ENCODE measurements at places on chromosomes 4 and X.

GRCh38 chrX:20442597-20442996 is 175.9 kb upstream of the RPS6KA3 start:
- DNase-seq: peak; percentile 72

DNA sequence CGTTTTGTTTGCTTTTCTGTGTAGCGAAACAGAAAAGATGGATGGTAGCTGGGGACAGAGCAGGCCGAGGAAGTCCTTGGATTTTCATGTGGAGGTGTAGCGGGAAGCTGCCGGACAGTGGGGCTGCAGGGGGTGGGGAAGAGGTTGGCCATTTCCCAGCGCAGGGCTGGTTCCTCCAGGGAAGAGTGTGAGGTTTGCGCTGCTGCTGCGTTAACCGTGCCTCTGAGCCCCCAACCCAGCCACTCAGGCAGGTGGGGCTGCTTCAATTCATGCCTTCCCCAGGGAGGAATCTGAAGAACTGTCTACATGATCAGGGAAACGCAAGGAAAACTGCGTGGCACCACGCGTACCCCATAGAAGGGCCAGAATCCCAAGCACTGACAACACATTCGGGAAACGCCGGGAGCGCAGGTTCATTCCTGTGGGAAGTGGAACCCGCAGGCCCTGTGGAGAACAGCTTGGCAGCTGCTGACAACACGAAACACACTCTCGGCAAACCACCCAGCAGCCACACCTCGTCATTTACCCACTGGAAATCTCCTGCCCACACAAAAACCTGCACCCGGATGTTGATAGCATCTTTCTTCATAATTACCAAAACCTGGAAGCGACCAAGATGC is 57.7 kb downstream of the PCGF3 start:
- no peak for DNase-seq

DNA sequence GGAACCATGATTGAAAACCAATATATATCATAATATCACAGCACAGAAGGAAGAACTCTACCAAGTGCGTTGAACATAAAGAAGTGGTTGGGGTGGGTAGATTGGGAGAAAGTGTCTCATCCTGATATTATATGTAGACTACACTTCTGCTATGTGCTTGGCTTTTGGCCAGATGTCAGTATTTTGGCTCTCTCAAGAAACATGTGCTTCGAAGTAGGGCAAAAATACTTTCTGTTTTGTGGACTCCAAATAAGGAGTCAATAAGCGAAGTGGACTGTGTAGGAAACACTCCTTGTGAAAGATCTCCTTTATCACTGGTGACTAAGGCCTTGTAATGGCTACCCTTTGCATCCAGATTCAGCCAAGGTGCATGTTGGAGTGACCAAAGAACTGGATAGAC is 7.8 kb upstream of the HPSE start:
- no peak for DNase-seq

GRCh38 chr4:21522296-21522695 is 426.3 kb downstream of the KCNIP4 start:
- no peak for DNase-seq

DNA sequence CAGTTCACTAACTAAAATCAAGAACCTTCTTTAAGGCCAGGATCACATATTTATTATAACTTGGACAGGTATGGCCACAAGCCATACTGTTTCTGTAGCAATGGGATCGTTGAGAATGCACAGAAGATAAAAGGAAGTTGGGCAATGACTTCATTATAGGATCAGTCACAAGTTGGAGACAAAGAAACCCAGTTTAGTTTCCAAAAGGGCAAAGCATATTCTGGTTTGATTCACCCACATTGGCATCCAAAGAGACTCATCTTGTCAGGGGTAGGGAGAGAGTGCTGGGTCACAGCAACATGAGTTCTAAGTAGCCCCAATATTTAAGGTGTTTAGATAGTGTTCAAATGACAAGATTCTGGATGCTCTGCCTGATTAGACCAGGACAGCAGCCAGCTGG is 317.1 kb upstream of the GALNT7 start:
- no peak for DNase-seq

GRCh38 chr4:174859904-174860303 is 30.9 kb upstream of the GLRA3 start:
- no peak for DNase-seq

DNA sequence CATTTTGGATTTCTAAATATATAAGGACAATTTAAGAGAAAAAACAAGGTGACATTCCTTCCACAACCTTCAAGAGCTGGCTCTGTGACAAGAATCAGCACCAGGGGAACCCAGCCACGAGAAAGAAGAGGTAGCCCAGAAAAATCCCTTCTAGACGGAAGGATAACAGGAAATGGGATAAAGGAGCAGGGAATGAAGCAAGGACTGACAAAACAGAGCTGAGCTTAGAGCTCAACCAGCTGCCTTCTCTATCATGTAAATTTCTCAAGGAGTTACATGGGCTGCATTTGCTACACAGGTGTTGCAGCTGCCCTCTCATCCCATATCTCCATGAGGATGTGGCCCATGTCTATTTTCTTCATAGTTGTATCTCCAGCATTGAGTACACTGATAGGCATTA is 154.2 kb upstream of the PRDX4 start:
- DNase-seq: no peak

GRCh38 chr4:54096295-54096962 is 3.5 kb upstream of the GSX2 start:
- no peak for DNase-seq

DNA sequence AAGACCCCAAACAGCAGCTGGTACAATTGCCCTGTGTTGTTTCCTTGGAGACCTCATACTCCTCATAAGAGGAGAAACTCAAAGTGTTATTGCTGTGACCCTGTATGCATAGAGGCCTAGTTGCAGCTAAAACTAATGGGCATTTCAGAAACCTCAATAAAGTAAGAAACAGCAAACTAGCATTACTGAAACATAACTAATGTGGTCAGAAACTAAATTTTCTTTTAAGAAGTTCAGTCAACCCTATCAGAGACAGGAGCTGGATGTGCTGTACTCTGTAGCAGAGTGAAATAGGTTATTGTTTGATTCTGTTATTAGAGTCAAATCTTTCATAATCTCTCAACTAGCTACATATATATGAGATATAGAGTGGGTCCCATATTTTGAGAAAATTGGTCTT is 257.5 kb upstream of the IRS4 start:
- DNase-seq: no peak

- DNase-seq: no peak
Observed at GRCh38 chr4:53713767-53714166, 122.5 kb upstream of the LNX1 start.

DNA sequence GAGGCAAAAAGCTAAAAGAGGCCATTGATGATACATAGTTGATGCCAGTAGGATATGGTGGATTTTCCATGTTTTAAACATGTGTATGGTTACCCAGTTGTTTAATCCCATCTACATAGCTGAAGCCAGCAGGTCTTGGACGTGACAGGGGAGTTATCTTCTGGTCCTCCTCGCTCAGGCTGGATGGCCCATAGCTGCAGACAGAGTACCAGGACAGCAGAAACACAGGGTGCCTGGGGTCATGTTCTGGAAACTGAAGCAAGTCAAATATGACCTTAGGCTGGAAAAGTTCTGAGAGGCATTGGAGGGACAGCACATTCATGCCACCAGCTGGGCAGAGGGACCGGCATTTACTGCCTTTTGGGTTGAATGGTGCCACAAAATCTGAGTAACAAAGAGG is 118.0 kb upstream of the GPC4 start:
- DNase-seq: no peak

DNA sequence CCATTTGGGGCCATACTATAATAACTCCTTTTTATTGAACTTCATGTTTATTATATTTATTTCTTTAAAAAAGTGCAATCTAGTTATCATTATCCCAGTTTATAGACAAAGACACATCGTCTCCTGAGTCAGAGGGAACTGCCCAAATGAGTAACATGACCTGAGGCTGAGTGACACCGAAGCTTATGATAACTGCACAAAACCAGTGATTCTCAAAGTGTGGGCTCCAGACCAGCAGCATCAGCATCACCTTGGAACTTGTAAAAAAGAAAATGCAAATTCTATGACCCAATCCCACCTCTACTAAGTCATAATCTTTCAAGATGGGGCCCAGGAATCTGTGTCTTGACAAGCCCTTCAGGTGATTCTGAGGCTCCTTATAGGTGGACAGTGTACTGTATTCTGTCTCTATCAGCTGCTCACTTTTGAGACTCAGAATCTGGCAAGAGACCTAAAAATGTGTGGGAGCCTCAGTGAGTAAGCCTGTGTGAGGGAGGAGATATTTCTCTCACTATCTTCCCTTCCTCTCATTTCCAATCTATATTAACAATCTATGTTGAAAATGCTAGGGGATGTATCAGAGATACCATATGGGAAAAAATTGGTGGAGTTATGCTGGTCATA is 147.0 kb downstream of the PACRGL start:
- no peak for DNase-seq

DNA sequence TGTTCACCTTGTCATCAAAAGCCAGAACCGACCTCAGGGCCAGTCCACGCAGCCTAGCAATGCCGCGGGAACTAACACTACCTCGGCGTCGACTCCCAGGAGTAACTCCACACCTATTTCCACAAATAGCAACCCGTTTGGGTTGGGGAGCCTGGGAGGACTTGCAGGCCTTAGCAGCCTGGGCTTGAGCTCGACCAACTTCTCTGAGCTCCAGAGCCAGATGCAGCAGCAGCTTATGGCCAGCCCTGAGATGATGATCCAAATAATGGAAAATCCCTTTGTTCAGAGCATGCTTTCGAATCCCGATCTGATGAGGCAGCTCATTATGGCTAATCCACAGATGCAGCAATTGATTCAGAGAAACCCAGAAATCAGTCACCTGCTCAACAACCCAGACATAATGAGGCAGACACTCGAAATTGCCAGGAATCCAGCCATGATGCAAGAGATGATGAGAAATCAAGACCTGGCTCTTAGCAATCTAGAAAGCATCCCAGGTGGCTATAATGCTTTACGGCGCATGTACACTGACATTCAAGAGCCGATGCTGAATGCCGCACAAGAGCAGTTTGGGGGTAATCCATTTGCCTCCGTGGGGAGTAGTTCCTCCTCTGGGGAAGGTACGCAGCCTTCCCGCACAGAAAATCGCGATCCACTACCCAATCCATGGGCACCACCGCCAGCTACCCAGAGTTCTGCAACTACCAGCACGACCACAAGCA is 898 bp downstream of the UBQLN2 start:
- DNase-seq: peak; percentile 3

- no peak for DNase-seq
Observed at GRCh38 chr4:157075811-157076577, at the start of gene GLRB. GLRB (plus strand) TSS chr4:157076150; CDS start chr4:157078025, 1,875 bp downstream.

DNA sequence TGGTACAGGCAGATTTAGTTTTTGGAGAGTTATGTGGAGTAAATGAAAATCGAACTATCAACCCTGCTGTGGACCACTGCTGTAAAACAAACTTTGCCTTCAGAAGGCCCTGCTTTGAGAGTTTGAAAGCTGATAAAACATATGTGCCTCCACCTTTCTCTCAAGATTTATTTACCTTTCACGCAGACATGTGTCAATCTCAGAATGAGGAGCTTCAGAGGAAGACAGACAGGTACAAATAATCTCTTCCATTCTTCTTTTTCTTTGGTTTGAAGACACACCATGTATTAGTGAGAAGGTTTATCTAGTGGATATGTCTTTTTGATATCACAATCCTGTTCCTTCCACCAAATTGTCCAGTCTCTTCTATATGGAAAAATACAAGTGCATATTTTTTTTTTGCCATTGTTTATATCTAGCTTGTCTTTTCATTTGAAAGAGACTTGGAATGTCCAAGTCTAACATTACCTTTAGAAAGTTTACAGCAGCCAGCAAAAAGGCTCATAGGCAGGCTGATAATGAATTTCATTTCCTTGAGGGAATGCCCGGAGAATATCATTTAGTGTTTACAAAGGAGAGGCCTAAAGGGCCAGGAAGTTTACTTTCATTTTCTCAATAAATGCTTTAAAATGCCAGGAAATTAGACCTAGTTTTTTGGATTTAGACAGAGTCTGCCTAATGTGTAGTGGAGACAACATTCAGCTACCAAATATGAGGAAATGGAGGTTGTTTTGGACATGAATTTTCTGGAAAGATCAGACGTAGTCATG is 18.6 kb downstream of the AFM start:
- no peak for DNase-seq

DNA sequence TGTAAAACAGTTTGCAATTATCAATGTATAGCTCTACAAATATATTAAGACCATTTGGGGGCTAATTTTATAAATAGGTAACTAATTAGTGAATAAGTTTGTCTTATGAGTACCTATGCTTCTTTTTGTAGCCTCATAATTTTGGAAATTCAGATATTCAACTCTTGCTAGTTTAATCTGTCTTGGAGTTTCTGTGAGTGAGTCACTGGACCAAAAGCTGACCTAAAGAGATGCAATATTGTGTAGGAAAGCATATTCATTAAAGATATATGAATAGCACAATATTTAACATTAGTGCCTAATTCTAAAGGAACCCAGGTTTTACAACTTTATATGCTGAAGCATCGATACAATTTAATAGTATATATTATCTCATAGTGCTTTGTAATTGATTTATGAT is 161.3 kb upstream of the PCDH18 start:
- no peak for DNase-seq

- DNase-seq: no peak
Observed at GRCh38 chrX:48532161-48532560, 7.4 kb upstream of the TBC1D25 start.

GRCh38 chrX:150081076-150081475 is 142.8 kb upstream of the EOLA2 start:
- no peak for DNase-seq

DNA sequence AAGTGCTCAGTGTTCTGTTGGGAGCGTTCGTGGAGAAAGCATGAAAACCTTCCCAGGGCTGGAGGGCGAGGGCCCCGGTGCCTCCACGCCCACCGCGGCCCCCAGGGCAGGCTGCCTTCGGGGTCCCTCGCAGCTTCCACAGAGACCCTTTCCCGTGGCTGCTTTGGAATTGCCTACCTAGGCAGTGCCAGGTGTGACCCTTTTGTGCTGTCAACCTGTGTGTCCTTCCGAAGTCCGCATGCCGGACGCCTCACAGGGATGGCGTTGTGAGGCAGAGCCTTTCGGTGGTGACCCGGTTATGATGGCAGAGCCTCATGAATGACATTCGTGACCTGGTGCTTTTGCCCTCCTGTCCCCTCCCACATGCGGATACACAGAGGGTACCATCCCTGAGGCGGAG is 17.4 kb downstream of the TMEM175 start:
- no peak for DNase-seq

- peak; percentile 22 for DNase-seq
Observed at GRCh38 chrX:110317061-110317819, 645 bp downstream of the AMMECR1 start.

GRCh38 chr4:4758681-4759080 is 100.8 kb upstream of the MSX1 start:
- DNase-seq: no peak

- DNase-seq: no peak
Observed at GRCh38 chrX:110531873-110532580, 173.4 kb downstream of the RTL9 start.

DNA sequence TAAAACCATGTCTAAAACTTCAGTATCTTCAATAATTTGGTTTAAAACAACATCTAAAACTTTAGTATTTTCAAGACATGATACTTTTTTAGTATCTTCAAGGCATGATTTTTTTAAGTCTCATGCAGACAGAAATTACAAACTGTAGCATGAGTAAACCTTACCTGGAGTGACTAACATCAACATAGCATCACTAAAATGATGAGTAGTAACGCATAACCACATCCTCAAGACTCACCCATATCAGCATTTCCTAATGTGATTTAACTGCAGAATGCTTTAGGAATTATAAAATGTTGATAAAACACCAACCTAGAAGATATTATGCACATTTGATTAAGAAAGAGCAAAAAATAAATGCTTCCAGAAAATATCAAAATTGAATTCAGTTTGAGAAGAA is 19.7 kb upstream of the EDNRA start:
- no peak for DNase-seq
